ENCODE measurements at places on chromosomes 7 and 10.

GRCh38 chr7:12458520-12459131 is 55.0 kb upstream of the VWDE start:
- no peak for DNase-seq

DNA sequence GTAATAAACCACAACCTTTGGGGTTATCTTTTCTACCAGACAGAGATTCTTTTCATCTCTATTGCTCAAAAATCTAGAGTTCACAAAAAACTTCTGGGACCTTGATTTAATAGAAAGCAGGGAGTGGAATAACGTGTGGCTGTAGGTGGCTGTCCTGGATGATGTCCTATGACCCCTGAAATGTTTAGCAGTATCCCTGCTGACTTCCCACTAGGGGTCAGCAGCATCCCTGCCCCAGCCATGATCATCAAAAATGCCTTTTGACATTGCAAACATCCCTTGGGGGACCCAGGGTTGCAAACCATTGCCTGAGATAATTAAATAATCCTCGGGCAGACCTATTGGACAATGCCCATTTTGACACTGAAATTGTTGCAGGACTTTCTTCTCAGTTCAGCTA is 177.1 kb downstream of the USP6NL start:
- no peak for DNase-seq

DNA sequence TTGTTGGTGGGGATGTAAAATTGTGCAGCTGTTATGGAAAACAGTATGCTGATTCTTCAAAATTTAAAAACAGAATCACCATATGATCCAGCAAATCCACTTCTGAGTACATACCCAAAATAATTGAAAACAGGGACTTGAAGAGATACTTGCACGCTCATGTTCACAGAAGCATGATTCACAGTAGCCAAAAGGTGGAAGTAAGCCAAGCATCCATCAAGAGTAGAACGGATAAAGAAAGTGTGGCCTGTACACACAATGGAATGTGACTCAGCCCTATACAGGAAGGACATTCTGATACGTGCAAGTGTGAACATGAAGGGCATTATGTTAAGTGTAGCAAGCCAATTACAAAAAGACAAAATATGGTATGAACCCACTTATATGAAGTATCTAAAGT is 696.7 kb upstream of the CELF2 start:
- no peak for DNase-seq

GRCh38 chr10:126408953-126409641 is 20.8 kb upstream of the ADAM12 start:
- no peak for DNase-seq

GRCh38 chr10:124648131-124648475 is 96.1 kb downstream of the FAM53B start:
- no peak for DNase-seq

DNA sequence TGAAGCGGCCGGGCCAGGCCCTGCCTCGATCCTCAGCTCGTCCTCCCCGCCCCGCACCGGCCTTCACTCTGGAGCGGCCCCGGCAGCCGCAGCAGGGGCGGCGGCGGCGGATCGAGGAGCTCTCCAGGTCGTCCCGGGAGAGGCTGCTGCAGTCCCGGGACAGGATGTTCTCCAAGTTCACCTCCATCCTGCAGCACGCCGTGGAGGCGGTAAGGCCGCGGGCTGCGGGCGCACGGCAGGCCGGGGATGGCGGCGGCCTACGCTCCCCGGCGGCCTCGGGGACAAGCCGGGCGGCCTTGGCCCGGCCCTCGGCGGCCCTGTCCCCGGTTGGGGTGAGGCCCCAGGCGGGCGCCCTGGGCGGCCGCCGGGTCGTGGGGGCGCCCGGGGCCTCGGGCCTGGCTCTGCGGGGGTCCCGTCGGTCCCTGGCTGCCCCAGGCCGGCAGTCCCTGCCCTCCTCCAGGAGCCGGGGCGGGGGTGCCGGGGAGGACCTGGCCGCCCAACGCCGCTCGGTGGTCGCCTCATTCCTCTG is 399 bp downstream of the FHIP2A start:
- no peak for DNase-seq

GRCh38 chr7:105256761-105257231 is 131.9 kb downstream of the SRPK2 start:
- DNase-seq = no peak

DNA sequence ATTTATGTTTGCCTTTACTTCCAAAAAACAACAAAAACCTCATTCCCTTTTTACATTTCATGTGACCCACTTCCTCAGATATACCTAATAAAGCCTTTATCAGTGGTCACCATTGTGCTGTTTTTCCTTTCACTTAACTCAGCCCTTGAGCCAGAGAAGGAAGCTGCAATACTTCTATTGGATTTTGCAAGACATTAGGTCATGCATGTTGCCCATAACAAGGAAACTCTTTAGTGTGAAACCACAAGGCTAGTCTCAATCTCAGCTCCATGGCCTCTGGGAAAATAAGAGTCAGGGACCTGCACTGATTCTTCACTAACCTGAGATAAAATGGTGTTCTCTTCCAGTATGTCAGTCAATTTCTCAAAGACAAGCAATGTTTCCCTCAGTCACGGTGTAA is 27.8 kb downstream of the STEAP4 start:
- DNase-seq = no peak

GRCh38 chr7:156472267-156472666 is 168.3 kb upstream of the RNF32 start:
- DNase-seq = no peak

- DNase-seq = no peak
These were observed 54.6 kb downstream of the DKK1 start for GRCh38 chr10:52368725-52369124.

DNA sequence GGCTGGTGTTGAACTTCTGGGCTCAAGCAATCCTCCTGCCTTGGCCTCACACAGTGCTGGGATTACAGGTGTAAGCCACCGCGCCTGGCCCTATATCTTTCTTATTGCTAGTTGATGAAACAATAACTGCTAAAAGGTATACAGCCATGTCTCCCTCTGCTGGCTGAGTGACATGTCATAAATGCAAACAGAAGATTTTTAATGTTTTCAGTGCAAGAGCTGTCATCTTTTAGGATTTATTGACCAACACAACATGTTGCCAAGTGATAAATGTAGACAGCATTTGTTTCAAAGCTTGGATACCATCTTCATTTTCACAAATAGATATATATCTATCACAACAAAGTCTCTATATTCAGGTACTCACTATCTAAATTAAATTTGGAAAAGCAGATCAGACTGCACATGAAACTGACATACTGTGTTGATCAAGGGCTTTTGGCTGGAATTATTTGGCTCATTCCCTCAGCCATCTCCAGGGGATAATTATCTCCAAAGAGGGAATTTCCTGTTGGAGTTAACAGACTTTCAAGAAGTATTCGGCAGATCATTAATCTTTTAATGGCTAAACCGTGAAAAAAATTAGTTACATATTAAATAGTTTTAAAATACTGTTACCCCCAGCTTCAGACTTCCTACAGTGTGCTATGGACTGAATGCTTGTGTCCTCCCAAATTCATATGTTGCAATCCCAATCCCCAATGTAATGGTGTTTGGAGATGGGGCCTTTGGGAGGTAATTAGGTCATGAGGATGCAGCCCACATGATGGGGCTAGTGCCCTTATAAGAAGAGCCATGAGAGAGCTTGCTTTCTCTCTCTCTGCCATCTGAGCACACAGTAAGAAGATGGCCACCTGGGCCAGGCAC is 41.3 kb upstream of the SRPK2 start:
- DNase-seq = peak; percentile 34

DNA sequence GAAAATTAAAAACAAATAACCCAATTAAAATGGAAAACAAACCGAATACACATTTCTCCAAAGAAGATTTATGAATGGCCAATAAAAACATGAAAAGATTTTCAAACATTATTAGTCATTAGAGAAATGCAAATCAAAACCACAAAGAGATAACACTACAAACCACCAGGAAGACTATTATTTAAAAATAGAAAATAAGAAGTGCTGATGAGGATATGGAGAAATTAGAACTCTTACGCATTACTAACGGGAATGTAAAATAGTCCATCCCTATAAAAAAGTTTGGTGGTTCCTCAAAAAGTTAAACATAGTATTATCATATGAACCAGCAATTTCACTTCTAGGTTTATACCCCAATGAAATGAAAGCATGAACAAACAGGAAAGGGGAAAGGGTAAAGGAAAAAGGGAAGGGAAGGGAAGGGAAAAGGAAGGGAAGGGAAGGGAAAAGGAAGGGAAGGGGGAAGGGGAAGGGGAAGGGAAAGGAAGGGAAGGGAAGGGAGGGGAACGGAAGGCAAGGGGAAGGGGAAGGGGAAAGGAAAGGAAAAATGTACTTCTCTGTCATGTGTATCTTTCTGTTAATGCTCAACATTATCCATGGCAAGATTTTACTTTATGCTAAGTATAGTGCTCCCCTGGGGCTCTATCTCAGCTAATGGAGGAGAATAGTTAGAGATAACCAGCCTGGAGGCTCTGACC is 125.3 kb upstream of the RSU1 start:
- DNase-seq = no peak
